ENCODE measurements at places on chromosomes 3 and 15. TPM values are rescaled to one million over a fixed set of nuclear protein-coding genes. Genes with fewer than 3 reads are reported as not detected.

DNA sequence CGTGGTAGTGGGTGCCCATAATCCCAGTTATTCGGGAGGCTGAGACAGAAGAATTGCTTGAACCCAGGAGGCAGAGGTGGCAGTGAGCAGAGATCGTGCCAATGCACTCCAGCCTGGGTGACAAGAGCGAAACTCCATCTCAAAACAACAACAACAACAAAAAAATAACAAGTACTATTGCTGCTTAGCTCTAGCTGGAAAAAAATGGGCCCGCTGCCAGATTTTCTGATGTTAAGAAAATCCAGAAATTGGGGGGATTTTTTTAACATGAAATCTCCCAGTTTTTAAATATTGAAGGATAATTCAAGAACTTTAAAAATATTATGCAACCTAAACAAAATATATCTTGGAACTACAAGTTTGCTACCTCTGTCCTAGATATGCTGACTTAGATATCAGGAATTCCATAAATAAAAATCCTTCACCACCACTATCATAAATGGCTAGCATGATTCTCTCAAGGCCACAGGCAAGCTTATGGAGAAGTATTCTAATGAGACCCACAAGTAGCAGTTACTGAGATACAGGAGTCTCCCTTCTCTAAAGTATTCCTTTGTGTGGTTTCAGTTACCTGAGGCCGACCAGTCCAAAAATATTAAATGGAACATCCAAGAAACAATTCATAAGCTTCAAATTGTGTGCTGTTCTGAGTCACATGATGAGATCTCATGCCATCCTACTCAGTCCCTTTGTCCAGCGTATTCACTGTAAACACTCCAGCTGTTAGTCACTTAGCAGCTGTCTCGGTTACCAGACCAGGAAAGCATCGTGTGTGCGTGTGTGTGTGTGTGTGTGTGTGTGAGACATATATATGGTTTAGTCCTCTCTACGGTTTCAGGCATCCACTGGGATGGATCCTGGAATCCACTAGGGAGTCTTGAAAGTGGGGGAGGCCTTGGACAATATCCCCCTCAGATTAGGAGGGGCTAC lies 277.2 kb downstream of the TBL1XR1 start:
- no peak overlapping the region for H3K27ac ChIP-seq
- peaks cover 6% of the 10 kb centered on the region for H3K27me3 ChIP-seq
- peak overlapping the region; percentile 50 for H3K4me3 ChIP-seq
- H3K36me3 ChIP-seq = no peaks in the 10 kb centered on the region

- no peaks in the 10 kb centered on the region for H3K36me3 ChIP-seq
- H3K4me3 ChIP-seq = no peak overlapping the region
- no peak overlapping the region for H3K27ac ChIP-seq
- DNase-seq = no peak
Measured at GRCh38 chr15:60563539-60564404, 84.8 kb upstream of the ICE2 start.

The ZKSCAN7 gene
- 0.37 TPM for total RNA-seq

- peaks cover 15% of the 10 kb centered on the region for H3K36me3 ChIP-seq
- peaks cover 52% of the 10 kb centered on the region for H3K4me1 ChIP-seq
- H3K27me3 ChIP-seq = peaks cover 3% of the 10 kb centered on the region
- peak overlapping the region; percentile 89 for H3K27ac ChIP-seq
- no peak for DNase-seq
Measured at GRCh38 chr3:134249296-134249841, 1.3 kb downstream of the RYK start.

DNA sequence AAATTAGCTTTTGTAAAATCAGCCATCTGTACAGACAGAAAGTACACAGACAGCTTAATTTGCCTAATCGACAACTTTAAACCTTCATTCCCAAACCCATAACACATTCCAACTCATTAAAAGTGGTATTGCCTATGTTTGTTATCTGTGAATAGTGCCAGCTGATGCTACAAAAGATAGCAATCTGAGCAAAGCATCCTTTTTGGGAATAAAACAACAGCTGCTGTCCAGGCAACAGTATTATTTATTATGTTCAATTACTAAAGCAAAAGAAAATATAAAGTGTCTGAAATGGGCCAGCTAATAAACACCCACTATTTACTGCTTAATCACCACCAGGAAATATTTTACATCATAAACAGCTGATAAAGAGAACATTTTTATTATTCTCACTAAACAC lies 134.8 kb upstream of the ABI3BP start:
- H3K4me3 ChIP-seq = no peak overlapping the region
- peaks cover 18% of the 10 kb centered on the region for H3K4me1 ChIP-seq
- peaks cover 9% of the 10 kb centered on the region for H3K36me3 ChIP-seq
- no peak overlapping the region for H3K27ac ChIP-seq
- no peak for DNase-seq
- H3K27me3 ChIP-seq = no peaks in the 10 kb centered on the region

The OXNAD1 gene
- total RNA-seq = 8.0 TPM

- H3K27me3 ChIP-seq = peaks cover 33% of the 10 kb centered on the region
- no peak for DNase-seq
- H3K4me3 ChIP-seq = no peak overlapping the region
- H3K27ac ChIP-seq = no peak overlapping the region
- H3K4me1 ChIP-seq = no peaks in the 10 kb centered on the region
Measured at GRCh38 chr3:119570229-119570628, 9.1 kb upstream of the ADPRH start.

All from HFFc6 (cell line).